ENCODE measurements at places on chromosomes 2 and 18.
A peak's percentile ranks its signal among the peaks of the same experiment; 100 is the strongest.

DNA sequence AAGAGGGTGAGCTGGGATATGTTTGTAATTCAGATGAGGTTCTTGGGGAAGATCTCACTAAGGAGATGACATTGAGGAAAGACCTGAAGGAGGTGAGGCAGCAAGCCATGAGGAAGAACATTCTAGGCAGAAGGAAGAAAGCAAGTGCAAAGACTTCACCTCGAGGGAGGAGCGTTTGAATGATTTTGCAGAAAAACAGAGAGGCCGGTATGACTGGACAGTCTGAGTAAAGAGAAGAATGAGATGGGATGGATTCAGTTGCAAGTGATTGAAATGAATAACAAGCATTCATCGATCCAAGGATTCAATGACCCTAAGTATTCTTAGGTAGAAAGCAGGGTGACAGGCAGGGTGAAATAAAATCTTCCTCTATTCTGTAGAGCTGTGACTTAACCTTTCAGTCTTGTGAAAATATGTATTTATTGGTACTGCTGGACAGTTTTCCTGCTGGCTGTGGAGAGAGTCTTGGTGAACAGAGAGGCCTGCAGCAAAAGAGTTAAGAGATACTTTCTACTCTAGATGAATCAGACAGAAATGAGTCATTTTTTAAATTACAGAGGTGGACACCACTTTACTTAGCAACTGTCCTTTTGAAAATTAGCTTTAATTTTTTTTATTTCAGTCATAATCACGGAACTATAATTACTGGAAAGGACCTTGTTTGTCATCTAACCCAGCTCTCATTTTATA is 278.4 kb downstream of the LRRTM1 start:
- no peak for DNase-seq

DNA sequence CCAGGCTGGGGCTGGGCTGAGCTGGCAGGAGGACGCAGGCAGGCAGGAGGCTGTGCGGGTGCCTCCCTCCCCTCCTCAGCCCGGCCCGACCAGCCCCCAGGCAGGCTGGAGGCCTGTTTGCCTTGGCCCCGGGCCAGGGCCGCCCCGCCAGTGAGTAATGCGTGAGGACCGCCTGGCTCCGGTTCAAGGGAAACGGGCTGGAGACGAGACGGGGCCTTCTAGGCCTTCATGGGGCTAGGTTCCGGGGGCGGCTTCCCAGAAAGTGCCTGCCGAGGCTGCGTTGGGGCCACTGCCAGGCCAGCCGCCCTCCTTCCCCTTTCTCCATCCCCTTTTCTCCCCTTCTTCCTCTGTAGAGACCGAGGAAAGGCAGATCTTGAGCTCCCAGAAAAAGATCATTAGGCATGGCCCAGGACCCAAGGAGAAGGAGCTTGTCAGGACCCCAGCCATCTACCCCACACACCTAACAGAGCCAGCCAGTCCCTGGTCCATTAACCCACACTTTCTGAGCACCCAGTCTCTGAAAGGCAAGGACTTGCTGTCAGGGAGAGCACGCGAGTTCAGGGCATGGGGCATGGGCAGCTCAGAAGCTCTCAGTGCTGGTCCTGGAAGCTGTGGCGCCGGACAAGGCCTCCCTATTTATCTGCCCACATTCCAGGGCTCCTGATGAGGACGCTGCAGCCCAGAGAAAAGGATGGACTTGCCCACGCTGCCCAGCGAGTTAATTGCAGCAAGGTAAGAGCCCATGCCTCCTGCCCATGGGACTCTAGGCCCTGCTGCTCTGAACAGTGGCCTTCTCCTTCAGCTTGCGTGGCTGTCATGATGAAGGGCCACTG is 48.5 kb downstream of the SMAD7 start:
- no peak for DNase-seq

GRCh38 chr18:68489013-68489792 is 225.7 kb downstream of the TMX3 start:
- no peak for DNase-seq

- peak; percentile 39 for DNase-seq
Measured at GRCh38 chr18:79899609-79900445, 51.6 kb downstream of the SLC66A2 start.

DNA sequence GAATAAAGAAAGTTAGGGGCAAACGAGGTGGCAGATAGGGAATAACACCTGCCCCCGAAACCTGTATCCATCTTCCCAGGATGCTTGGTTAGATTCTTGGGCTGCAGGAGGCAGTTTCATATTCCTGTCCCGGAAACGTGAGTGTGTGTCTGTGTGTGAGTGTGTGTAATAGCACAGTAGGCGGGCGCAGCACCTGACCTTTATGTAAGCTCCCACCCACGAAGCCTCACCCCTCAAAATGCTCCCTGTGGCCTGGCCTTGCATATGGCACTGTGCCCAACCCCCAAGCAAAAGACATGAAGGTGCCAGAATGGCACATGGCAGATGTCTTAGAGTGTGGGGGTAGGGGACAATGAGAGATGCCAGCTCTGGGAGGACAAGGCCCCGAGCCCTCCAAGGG is 48.9 kb downstream of the EFR3B start:
- DNase-seq: no peak

- no peak for DNase-seq
Measured at GRCh38 chr2:168167511-168168263, 79.7 kb downstream of the STK39 start.

DNA sequence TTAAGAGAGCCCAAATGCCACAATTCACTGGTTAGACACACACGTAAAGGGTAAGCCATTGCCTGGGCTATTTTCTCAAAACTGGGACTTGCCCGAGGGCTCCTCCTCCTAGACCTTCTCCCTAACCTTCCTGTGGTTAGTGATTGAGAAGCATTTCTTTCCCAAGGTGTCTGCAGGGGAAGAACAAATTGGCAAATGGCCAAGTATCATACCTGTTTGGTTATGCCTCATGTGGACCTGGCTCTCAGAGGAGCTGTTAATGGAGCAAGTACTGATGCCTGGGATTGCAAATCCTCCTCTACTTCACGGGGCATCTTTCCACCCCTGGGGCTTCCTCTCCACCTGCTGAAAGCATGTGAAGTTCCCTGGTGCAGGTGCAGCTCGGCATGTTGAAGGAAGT is 187.5 kb upstream of the CYRIA start:
- no peak for DNase-seq

- DNase-seq: peak; percentile 41
Measured at GRCh38 chr2:60794271-60794863, 38.3 kb downstream of the PAPOLG start.

- DNase-seq: no peak
Measured at GRCh38 chr2:172373766-172374165, 53.6 kb upstream of the ITGA6 start.

- no peak for DNase-seq
Measured at GRCh38 chr2:67457699-67458098, 60.6 kb downstream of the ETAA1 start.

GRCh38 chr2:188970211-188970610 is 4.0 kb upstream of the COL3A1 start:
- no peak for DNase-seq

- no peak for DNase-seq
Measured at GRCh38 chr18:23228102-23229061, 93.1 kb downstream of the CABLES1 start.

DNA sequence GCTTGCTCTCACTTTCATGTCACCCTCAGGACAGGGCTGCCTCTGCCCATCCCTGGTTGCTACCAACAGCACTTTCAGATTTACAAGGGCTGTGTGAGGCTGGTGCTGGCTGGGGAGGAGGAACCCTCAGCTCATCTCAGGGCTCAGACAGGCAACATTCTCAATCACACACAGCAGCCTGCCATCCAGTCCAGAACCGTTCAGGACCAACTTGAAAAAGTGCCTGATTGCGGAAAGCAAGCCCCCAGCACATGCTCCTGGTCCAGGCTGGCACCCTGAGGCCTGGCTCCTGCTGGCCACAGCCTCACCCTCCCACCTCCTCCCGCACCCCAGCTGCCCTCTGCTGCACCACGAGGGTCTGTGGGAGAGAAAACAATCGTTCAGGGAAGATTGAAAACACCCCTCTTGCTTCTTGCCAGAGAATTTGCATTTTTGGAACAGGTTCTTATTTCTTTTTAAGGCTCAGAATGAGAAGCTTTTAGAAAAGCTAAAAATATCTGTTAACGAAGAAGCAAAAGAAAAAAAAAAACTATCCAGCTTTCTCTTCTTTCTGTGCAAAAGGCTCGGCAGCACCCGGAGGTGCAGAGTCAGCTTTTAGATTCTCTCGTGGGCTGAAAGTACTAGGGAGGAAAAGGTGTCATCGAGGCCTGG is 403.8 kb upstream of the ID2 start:
- no peak for DNase-seq

- DNase-seq: no peak
Measured at GRCh38 chr2:69175790-69176715, 163.1 kb downstream of the ANTXR1 start.

DNA sequence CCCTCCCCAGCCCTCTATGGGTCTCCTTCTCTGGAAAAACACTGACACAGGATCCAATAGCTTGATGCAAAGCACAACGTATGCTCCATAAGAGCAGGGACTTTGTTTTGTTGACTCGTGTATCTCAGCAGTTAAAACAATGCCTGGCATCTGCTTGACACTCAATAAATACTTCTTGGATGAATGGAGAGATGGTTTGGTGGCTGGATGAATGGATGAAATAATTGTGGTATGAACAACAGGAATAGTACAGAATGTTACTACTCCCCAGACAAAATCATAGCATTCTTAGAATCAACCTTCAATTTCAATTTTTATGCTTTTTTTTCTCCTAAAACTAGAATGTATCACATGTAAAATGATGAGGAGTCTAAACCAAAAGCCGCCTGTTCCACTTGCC is 57.4 kb downstream of the KCNE4 start:
- DNase-seq: no peak

GRCh38 chr18:79394534-79395307 is 1.0 kb upstream of the NFATC1 start:
- no peak for DNase-seq

GRCh38 chr2:18412980-18413675 is 147.3 kb downstream of the RDH14 start:
- DNase-seq: no peak

GRCh38 chr2:214104219-214104618 is 306.6 kb upstream of the VWC2L start:
- DNase-seq: no peak

DNA sequence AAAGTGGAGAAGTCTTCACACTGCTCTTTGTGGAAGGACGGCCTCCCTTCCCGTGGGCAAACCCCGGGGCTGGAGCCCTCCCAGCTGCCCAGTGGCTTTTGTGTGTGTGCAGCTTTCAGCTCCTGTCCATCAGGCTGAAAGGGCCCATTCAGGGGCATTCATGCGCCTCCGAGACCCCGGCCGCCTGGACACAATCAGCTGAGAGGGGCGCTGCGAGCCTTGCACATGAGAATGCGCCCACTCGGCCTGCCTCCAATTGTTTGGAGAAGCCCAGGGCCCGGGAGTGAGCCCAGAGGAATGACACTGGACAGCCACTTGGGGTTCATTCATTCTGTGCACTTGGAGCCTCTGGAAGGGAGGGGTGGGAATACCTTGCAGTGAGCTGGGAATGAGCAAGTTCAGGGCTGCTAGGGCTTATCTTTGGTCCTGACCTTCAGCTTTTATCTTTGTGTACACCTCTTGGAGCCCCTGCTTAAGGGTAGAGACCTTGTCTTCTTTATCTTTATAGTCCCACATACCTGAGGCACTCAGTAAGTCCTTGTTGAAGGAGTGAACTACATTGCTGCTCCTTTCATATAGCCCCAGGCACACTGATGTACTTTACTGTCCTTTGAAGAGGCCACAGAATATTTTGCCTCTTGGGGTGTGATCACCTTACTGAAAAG is 56.5 kb downstream of the TCF7L1 start:
- DNase-seq: no peak

- DNase-seq: no peak
Measured at GRCh38 chr2:53582556-53582955, 185.0 kb upstream of the CHAC2 start.

- DNase-seq: no peak
Measured at GRCh38 chr2:53631313-53632125, 136.1 kb upstream of the CHAC2 start.

- DNase-seq: peak; percentile 26
Measured at GRCh38 chr18:32714571-32715148, 58.2 kb downstream of the KLHL14 start.

DNA sequence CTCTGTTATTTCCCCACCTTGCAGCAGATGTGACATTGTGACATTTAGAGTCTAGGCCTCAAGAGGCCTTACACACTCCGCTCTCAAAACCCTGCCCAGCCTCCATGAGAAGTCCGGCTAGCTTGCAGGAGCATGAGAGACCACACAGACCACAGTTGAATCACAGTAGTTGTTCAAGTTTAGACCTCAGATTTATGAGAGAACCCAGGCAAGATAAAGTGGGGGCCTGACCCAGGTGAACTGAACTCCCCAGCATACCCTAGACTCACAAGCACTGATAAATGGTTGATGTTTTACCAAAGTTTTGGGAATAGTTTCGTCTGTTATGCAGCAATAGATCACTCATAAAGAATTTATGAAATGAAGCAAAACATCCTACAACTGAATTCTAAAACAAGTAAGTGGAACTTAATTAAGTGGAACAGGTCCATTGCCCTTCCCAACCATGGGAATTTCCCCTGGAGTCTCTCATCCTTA is 4.7 kb upstream of the STAT1 start:
- no peak for DNase-seq

GRCh38 chr2:134468776-134469175 is 214.9 kb downstream of the MGAT5 start:
- DNase-seq: no peak

DNA sequence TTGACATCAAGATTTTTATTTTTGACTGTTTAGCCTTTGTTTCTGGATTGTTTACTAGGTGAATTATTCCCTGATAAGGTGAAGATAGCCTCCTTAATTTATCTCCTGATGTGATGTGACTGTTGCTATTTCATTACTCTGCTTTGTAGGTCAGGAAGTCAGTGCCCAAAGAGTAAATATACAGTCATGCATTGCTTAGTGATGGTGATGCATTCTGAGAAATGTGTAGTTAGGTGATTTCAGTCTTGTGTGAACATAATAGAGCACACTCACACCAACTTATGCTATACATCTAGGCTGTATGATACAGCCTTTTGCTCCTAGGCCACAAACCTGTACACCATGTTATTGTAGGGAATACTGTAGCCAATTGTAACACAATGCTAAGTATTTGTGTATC is 102.4 kb upstream of the THUMPD2 start:
- no peak for DNase-seq

GRCh38 chr2:26704441-26704977 is 12.0 kb downstream of the KCNK3 start:
- DNase-seq: no peak

GRCh38 chr2:98487806-98488189 is 43.1 kb downstream of the INPP4A start:
- DNase-seq: no peak

- DNase-seq: no peak
Measured at GRCh38 chr2:33595385-33595784, 3.7 kb downstream of the FAM98A start.

DNA sequence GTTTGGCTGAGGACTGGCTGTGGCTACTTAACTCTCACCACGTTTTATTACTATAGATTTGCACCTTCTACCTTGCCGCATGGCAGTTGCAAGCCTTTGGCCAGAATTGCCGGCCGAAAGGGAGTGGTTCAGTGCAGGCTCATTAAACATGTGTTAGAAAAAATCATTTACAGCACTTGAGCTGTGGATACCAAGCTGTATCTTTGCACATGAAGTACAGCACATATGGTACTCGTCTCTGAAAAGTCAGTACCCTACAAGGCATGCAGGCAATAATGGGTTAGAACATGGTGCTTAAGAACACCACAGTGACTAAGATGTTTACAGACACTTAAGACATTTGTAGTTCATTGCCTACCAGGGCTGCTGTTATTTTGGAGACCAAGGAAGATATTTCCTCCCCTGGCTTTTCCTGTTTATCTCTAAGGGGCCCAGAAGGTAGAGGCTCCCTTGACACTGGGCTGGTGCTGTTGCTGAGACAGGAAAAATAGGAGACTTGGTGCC is 103.1 kb downstream of the ZNF532 start:
- no peak for DNase-seq

GRCh38 chr2:240602266-240603050 is 15.9 kb downstream of the CAPN10 start:
- peak; percentile 45 for DNase-seq

Data from H7 (cell line).